ENCODE measurements at places on chromosomes 4 and X. TPM values are rescaled to one million over a fixed set of nuclear protein-coding genes. Genes with fewer than 3 reads are reported as not detected.

The ODAM gene
- not detected for total RNA-seq

DNA sequence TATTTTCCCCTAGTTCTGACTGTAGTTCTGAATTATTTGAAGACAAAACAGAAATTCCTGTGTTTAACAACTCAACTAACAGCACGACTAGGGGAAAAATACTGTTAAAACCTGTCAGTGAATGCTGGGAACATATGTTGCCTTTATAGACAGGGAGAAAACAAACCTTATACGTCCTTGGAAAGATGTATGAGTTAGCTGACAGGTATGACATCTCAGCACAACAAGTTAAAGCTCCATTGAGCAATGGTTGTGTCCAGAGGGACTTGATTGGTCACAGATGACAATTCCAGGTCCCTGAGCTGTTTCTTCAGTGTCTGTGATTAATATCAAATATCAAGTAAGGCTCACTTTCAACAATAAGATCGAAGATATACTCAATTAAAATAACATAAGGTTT lies 58.2 kb upstream of the DDIT4L start:
- DNase-seq = no peak

The SASH3 gene
- 31.0 TPM for total RNA-seq

The HS6ST2 gene
- not detected for total RNA-seq

GRCh38 chrX:130051176-130051845 lies 59.0 kb downstream of the ELF4 start:
- no peak for DNase-seq

DNA sequence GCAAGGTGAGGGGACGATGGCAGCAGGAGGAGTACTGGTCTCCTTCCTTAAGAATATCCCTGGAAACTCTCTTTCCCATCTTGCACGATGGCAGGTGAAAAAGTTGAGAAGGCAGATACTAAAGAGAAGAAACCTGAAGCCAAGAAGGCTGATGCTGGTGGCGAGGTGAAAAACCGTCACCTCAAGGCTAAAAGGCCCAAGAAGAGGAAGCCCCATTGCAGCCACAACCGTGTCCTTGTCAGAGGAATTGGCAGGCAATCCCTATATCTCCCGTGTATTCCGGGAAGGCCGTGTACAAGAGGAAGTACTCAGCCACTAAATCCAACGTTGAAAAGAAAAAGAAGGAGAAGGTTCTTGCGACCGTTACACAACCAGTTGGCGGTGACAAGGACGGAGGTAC lies 40.0 kb downstream of the CRLF2 start:
- DNase-seq = no peak

- DNase-seq = no peak
Observed at GRCh38 chr4:163350672-163351071, 7.0 kb downstream of the NPY5R start.

- DNase-seq = no peak
Observed at GRCh38 chr4:110808351-110808878, 185.5 kb upstream of the PITX2 start.

GRCh38 chr4:77082886-77083608 lies 7.3 kb upstream of the CCNI start:
- no peak for DNase-seq

The SMIM43 gene
- not detected for total RNA-seq

The MAGEA12 gene
- total RNA-seq = not detected

The MAOA gene
- 93.6 TPM for total RNA-seq

DNA sequence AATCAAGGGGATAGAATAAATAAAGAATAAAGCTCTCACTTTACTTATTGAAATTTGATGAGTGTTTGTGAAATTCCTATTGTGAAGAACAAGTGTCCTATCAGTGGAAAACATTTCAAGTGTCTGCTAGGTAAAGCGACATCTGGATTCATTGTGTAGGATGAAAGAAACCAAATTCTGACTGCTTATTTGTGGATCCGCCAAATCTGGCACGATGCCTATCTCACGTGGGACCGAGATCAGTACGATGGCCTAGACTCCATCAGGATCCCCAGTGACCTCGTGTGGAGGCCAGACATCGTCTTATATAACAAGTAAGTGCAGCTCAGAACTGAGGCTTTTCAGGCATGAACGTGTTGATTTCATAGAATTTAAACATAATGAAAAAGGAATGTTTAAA lies 1.9 kb downstream of the CHRNA9 start:
- no peak for DNase-seq

- DNase-seq = no peak
Observed at GRCh38 chrX:130287071-130287770, 18.5 kb upstream of the ZNF280C start.

GRCh38 chrX:102129473-102129872 lies 4.0 kb downstream of the TCEAL2 start:
- DNase-seq = no peak

DNA sequence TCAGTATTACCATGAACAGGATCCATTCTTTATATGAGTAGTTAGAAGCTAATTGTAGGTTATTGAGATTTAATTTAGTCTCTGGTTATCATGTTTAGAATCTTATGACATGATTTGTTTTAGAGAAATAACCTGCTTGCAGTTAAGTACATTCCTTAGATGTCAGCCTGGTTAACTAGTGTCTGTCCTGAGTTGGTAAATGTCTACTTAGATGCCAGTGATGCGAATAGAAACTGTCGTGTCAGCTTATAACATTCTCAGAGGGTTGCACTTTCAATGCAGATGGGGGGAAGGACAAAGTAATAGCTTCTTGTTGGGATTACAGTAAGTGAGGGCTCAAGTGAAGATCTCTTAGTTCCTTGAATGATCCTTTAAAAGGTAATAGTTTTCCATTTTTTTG lies 227.8 kb upstream of the SPRY1 start:
- DNase-seq = no peak

The FRMPD3 gene
- 0.64 TPM for total RNA-seq

- no peak for DNase-seq
Observed at GRCh38 chr4:82491251-82491960, 61.0 kb downstream of the ENOPH1 start.

GRCh38 chr4:8409264-8410065 lies 31.1 kb downstream of the ACOX3 start:
- DNase-seq = no peak

The GYG2 gene
- 0.64 TPM for total RNA-seq

GRCh38 chr4:183639291-183639690 lies 19.7 kb downstream of the RWDD4 start:
- DNase-seq = no peak

DNA sequence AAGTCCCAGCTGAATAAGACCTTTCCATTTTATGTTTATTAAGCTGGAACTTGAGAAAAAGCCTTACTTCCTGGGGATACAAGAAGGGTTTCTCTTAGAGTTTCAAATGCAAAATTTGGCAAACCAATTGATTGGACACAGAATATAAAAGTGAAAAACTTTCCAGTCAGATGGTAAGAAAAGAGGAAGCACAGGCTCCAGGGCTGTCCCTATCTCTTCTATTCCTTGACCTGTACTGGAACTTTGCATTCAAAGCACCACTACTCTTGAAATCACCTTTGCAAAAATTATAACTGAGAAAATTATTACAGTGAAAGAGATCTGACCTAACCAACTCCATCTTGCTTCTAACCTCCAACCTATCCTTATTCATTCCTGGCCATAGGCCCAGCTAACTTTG lies 11.7 kb downstream of the PROM1 start:
- no peak for DNase-seq
